Left cardiac atrium (tissue), 4 donors: ENCODE measurements at places on chromosomes 16 and 17. TPM values are rescaled to one million over a fixed set of nuclear protein-coding genes. Genes with fewer than 3 reads are reported as not detected.

CETP gene
- 0.65 TPM for total RNA-seq

TP53TG3D gene
- 0.59 TPM for total RNA-seq

IL4R gene
- 56.8 TPM for total RNA-seq

WFIKKN2 gene
- total RNA-seq: 0.15 TPM

OR1A1 gene
- total RNA-seq: not detected

PRSS8 gene
- 0.21 TPM for total RNA-seq

TMEM256 gene
- total RNA-seq: 67.3 TPM

ZNHIT3 gene
- 20.5 TPM for total RNA-seq

TBC1D3K gene
- total RNA-seq: not detected

TMEM114 gene
- total RNA-seq: not detected

ATXN2L gene
- total RNA-seq: 66.2 TPM

CCDC144A gene
- 4.7 TPM for total RNA-seq

PPP4C gene
- total RNA-seq: 41.1 TPM

SALL1 gene
- total RNA-seq: 4.6 TPM

CLEC19A gene
- not detected for total RNA-seq

NACA2 gene
- total RNA-seq: not detected

DHX8 gene
- total RNA-seq: 35.2 TPM

ITGAE gene
- total RNA-seq: 15.7 TPM

STX1B gene
- total RNA-seq: 1.2 TPM

JPT1 gene
- 16.4 TPM for total RNA-seq

CHP2 gene
- not detected for total RNA-seq

TMEM100 gene
- 24.3 TPM for total RNA-seq

OR1F1 gene
- total RNA-seq: not detected

BCAS3 gene
- 14.7 TPM for total RNA-seq

TMEM92 gene
- 0.10 TPM for total RNA-seq

NFE2L1 gene
- 527 TPM for total RNA-seq

LPO gene
- total RNA-seq: not detected

GUCY2D gene
- total RNA-seq: 0.10 TPM

BAIAP3 gene
- 2.7 TPM for total RNA-seq

METTL2A gene
- total RNA-seq: 17.6 TPM

TMEM238L gene
- not detected for total RNA-seq

LGALS9C gene
- not detected for total RNA-seq

DNAH2 gene
- 0.05 TPM for total RNA-seq

ACOX1 gene
- 57.8 TPM for total RNA-seq

NPIPA3 gene
- total RNA-seq: 3.2 TPM

SLC12A3 gene
- total RNA-seq: not detected

SCARF1 gene
- 10.7 TPM for total RNA-seq

FBF1 gene
- total RNA-seq: 4.7 TPM

GLYR1 gene
- total RNA-seq: 78.2 TPM

IGF2BP1 gene
- 0.03 TPM for total RNA-seq
